ENCODE measurements at places on chromosomes 12 and 14. TPM values are rescaled to one million over a fixed set of nuclear protein-coding genes. Genes with fewer than 3 reads are reported as not detected.

Gene EFS
- 24.5 TPM for total RNA-seq

Gene PLCZ1
- total RNA-seq: not detected

Gene RNU4-1
- total RNA-seq: 2,225 TPM

Gene CPNE6
- total RNA-seq: 0.99 TPM

Gene SEL1L
- total RNA-seq: 119 TPM

Gene MEG3
- total RNA-seq: 246 TPM

- DNase-seq: no peak
Observed at GRCh38 chr14:102929241-102930137, 7.0 kb downstream of the AMN start.

DNA sequence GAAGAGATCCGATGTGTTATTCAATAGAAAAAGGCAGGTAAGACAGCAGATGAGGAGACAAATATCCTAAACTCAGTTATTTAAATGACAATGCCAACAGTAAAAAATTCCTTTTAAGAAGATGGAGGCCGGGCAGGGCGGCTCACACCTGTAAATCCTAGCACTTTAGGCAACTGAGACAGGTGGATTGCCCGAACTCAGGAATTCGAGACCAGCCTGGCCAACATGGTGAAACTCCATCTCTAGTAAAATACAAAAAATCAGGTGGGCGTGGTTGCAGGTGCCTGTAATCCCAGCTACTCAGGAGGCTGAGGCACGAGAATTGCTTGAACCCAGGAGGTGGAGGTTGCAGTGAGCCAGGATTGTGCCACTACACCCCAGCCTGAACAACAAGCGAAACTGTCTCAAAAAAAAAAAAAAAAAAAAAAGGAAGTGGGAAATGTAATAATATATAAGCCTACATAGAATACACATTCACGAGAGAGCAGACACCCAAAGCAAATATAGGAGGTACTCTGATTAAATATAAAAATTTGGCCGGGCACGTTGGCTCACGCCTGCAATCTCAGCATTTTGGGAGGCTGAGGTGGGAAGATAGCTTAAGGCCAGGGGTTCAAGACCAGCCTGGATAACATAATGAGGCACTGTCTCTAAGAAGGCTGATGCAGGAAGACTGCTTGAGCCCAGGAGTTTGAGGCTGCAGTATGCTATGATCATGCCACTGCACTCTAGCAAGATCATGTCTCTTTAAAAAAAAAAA is 19.0 kb downstream of the CORO1C start:
- DNase-seq: no peak

- DNase-seq: peak; percentile 89
Observed at GRCh38 chr12:116455540-116456329, 103.4 kb upstream of the MAP1LC3B2 start.

- no peak for DNase-seq
Observed at GRCh38 chr14:44108601-44109000, 398.5 kb downstream of the FSCB start.

DNA sequence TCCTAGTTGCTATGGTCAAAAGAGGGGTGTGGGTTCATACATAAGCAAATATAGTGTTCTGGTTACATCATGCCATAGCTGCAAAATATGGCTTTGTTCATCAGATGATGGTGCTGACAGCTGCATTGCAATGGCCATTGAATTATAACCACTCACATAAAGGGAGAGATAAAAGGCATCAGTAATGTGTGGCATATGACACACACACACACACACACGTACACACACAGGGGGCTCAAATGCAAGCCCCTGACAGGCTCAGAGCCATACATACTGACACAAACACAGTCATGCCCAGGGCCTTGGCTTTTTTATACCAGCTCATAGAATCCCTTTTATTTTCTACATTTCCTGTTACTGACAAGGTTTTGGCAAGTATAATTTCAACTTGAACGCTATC is 698.9 kb downstream of the BCL11B start:
- no peak for DNase-seq

DNA sequence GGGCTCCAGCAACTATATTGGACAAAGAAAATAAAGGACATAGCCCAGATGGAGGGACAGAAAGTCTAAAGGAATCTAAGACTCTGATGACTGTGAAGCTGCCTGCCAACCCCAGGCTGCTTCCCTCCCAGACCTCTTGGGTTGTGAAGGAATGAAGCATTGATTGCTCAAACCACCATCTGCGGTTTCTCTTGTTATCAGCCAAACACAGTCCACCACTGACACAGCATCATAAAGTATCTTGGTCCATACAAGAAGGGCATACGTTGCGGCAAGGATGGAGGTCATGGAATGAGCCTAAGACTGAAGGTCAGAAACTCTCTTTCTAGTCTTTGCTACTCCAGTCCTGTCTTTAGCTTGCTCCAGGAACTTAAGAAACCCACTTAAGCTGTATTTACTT is 58.5 kb upstream of the PLXNC1 start:
- DNase-seq: no peak

DNA sequence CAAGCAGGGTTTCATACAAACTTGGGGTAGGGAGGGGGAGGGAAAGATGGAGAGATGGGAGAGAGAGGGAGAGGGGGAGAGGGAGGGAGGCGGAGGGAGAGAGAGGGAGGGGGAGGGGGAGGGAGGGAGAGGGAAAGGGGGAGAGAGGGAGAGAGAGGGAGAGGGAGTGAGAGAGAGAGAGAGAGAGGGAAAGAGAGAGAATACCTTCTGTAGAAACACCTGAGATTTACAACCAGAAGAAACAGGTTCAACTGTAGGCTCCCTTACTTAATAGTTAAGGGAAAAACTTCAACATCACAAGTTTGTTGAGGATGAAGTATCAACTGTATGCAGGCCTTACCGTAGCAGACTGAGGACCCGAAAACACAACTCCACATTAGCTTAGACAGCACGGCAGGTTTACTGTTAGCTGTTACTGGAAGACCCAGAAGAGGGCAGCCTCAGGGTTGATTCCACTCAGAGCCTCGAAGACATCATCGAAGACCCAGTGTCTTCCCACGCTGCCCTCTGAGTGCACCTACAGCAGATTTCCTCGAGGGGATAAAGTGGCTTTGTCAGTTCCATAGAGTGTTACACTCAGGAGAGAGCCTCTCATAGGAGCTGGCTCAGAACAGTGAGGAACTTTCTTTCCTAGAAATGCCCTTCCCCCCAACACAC is 72.4 kb downstream of the NT5DC3 start:
- no peak for DNase-seq

DNA sequence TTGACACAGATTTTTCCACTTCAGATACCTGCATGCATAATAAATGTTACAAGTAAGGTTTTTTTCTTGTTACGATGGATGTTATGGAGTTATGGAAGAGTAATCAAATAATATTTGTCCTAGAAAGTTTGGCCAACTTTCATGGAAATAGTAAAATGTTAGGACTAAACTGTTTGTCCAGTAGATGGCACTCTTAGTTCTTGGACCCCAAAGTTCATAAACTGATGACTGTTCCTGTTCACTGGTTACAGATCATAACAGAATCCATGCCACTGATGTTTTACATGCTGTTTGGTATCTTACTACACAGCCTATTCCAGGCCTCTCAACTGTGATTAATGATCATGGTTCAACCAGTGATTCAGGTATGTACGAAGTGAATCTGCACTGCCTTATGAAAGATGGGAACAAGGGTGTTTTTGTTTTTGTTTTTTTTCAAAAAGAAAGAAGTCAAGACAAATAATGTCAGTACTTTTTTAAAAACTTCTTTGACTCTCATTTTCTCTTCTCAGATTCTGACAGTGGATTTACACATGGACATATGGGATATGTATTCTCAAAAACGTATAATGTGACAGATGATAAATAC is 48.8 kb upstream of the SLCO1C1 start:
- DNase-seq: no peak

DNA sequence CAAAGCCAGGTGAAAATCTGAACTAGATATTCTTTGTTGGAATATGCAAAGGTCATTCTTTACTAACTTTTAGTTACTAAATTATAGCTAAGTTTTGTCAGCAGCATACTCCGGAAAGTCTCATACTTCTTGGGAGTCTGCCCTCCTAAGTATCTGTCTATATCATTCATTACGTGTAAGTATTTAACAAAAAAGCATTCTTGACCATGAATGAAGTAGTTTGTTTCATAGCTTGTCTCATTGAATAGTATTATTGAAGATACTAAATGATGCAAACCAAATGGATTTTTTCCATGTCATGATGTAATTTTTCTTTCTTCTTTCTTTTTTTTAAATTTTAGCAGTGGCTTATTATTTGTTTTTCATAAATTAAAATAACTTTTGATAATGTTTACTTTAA is 9.8 kb upstream of the SPX start:
- DNase-seq: no peak

DNA sequence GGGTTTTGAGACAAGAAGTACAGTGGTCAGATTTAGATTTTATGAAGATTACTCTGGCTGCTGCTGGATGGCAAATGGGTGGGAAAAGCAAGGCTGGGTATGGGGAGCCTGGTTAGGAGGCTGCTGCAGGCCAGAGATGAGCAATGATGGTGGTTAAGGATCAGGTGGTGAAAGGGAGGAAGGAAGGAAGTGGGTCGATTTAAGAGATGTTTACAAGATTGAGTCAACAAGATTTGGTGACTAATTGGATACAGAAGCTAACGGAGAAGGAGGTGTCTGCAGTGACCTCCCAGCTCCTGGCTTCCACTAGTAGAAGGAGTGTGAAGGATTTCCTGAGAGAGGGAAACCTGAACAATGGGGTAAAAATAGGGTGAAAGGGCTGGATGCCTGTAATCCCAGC is 18.7 kb downstream of the NOS1 start:
- no peak for DNase-seq

DNA sequence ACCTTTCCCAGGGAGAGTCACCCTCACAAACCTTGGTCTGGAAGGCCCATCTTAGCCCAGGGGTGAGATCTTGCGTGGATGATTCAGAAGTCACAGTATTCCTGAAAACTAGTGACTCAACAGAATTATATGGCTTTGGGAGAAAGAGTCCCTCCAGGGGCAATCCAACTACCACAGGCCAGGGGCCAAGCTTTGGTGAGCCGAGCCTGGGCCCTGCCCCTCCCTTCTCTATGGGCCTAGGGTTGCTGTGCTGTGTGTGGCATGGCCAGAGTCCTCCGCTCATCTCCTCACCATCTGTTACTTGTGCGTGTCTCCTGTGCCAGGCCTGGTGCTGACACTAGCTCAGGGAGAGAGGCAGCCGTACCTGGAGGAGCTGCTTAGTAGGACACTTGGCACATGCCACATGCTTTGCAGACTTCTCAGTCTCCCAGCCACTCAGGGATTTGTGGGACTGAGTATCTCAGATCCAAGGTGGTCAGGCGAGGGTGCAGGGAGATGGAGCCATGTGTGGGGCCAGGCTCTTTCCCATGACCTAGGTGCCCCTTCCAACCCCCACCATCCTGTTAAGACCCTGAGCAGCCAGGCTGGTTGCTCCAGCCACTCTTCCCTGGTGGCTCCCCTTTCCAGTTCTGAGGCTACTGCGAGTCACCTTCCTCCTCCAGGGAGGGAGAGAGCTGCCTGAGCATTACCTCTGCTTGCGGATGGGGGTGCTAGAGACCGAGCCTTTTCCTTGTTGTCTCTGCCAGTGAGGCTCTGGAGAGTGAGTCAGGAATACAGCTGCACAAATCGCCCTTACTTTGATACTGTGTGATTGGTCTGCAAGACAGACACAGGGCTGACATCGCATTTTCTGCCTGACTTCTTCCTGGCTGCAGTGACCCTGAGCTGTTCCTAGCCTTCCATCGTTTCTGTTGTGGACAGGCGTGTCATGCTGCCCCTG is 94.1 kb downstream of the SLC25A47 start:
- peak; percentile 72 for DNase-seq

DNA sequence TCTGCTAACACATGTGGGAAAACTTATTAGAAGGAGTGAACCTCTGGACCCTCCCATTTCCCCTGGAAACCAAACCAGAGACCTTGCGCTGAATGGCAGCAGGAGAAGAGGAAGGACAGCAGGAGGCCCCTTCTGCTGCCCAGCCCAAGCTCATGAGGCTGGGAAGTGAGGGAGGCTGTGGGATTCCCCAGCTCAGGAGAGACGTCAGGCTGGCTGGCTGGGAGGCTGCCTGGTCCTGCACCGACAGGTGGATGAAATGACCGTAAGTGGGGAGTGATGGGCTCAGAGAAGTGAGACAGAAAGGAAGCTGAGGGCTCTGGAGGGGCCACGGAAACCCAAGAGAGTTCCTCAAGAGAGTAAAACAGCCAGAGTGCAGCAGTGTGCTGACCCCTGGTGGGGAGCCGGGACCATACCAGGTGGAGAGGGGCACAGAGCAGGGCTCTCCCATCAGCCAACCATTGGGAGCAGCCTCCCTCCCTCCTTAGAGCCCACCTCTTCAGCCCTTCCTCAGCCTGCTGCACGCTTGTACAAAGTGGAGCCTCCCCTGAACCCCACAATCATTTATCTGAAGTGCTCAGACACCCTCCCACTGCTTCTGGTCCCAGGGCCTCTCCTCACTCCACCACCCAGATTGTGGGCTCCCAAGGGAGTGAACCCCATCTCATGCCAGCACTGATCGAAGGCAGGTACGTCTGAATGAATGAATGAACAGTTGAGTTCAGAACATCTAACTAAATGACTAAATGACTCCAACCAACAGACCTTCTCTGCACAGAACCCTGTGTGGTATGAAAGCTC is 14.0 kb downstream of the TAMALIN start:
- peak; percentile 82 for DNase-seq

DNA sequence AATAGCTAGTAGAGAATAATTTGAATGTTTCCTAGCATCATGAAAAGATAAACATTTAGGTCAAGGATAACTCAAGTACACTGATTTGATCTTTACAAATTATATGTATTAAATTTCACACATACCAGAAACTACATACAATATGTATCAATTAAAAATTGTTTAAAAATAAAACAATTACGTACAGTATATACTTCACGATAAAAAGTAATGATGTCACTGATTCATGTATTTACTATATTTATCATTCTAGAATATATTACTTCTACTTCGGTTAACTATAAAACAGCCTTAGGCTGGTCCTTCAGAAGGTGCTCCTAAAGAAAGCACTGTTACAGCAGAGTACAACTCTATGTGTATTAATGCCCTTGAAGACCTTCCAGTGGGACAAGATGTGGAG is 11.5 kb downstream of the RBM23 start:
- DNase-seq: no peak

- DNase-seq: no peak
Observed at GRCh38 chr12:123591702-123592481, 7.5 kb downstream of the TMED2 start.

- DNase-seq: no peak
Observed at GRCh38 chr14:33704481-33704880, 246.4 kb downstream of the EGLN3 start.

DNA sequence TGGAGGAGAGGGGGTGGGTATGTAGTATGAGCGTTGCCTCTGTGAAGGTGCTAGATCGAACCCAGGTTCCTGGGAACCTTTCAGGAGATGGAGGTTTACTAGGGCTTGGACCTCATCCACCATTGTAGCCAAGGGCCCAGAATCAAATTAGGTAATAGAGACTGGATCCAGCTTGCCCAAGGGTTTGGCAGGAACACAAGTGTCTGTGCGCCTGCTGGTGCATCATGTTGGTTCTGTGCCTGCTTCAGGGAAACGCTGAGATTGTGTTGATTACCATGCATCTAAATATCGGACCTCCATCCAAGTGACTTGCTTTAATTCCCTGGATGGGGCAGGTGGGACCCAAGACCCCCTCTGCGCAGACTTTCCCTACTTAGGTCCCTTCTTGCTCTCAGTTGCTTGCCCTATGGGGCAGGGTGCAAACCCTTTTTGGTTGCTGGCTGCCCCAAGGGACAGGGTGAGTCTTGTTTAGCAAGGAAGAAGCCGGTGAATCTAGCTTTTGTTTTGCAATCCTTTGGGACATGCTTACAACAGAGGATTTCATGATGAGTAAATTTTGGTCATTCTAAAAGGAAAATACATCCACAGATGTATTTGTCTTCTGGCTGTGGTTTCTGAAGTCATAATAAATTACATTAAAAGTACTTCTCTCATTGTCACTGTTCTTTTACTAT is 189.8 kb upstream of the PRICKLE1 start:
- DNase-seq: no peak
